ENCODE measurements at places on chromosomes 4 and X.

DNA sequence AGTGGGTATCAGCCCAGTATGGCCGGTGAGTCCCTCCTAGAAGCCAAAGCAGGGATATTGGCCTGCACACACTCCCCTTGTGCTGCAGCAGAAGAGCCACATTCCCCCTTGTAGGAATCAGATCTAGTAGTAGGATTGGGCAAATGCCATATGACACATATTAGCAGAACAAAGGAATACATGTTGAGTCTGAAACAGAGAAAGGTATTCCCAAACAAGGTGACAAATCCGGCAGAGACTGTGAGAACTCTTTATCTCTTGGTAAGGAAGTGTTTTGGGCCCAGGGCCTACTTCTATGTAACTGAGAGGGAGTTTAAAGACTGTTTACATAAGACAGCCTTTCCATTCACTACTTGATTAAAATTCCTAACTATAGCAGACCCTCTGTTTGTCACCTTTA is 1382.0 kb downstream of the FAM133A start:
- no peak for DNase-seq

DNA sequence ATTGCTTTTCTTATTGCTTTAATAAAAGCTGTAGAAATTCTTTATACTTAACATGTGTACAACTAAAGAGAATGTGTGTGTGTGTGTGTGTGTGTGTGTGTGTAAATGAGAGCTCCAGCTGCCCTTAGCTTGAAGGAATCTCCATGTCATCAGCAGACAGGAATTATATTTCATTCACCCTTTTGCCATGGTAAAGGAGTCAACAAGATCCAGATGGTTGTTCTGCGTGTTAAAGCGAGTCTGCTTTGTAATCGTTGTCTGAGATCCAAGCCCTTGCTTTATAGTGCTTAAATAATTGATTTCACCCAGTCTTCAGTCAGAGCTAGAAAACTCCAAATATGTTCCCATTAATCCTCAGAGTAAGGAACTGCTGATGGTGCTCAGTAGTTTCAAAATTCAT is 285.5 kb downstream of the PDGFC start:
- no peak for DNase-seq

GRCh38 chrX:132184871-132185270 is 34.4 kb downstream of the RAP2C start:
- no peak for DNase-seq

- no peak for DNase-seq
Observed at GRCh38 chr4:82519072-82519471, 42.7 kb downstream of the TMEM150C start.

- DNase-seq: no peak
Observed at GRCh38 chr4:153877898-153878297, 89.0 kb upstream of the SFRP2 start.

GRCh38 chrX:101163166-101163565 is 56.4 kb upstream of the DRP2 start:
- DNase-seq: no peak

GRCh38 chr4:13989501-13989900 is 362.0 kb upstream of the BOD1L1 start:
- DNase-seq: no peak

DNA sequence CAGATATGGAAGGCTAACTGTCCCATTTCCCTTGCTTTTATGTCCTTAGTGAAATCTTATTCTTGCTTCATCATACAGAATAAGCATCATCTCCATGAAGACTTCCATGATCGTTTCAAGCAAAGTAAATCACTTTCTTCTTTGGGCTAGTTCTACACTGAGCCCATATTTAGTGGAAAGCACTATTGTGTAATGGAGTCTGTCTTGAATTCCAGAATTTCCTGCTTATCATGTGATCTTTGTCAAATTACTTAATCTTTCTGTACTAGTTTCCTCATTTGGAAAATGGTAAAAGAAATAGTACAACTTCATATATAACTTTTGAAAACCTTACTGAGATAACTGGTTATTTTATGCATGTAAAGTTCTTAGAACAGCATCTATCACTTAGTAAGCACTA is 7.6 kb downstream of the ANAPC10 start:
- DNase-seq: no peak

DNA sequence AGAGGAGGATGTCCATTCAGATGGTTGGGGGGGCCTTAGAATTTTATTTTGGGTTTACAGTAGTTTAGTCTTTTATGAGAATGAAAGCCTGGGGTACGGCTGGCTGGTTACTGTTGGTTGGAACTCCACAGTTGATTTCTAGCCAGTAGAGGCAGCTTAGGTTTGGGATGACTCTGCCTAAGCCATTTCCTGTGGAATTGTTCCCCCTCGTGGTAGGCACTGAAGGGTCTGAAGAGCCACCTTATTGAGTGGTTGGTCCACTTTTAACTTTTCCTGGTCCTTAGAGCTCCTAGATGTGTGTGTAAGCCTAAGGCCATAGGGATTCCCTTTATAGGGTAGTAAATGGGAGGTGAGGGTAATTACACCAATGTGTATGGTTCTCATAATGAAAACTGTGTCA is 19.7 kb downstream of the SPIN3 start:
- no peak for DNase-seq

DNA sequence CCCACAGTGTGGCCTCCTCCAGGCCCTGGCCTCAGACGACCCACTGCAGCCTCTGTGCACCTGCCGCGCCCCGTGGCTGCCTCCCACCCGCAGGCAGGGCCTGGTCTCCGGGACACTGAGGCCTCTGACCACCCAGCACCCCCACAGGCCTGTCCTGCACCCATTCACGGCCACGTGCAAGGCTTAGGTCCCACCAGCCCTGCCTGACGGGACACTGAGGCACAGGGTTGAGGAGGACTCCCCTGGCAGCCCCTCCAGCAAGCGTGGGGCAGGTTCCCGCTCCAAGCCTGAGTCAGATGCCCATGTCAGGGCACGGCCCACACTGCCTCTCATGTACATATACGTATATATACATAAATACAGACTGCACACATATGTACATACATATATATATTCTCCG is 23.5 kb downstream of the NELFA start:
- DNase-seq: no peak

GRCh38 chrX:29587107-29587506 is 628.3 kb upstream of the MAGEB2 start:
- DNase-seq: no peak

DNA sequence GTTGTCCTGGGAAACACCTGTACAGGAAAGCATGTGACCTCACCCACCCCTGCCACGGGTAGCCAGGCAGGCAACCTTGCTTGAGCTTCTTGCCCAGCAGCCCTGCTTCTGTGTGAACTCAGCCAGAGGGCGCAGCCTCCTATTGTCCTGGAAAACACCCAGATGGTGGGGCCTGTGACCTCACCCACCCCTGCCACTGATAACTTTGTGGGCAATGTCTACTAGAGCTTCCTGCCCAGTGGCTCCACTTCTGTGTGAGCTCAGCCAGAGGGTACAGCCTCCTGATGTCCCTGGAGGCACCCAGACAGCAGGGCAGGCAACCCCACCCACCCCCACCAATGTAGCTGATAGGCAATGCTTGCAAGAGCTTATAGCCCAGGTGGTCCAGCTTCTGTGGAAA is 146.3 kb downstream of the DTHD1 start:
- no peak for DNase-seq

- DNase-seq: peak; percentile 58
Observed at GRCh38 chr4:40688446-40689095, 58.9 kb upstream of the RBM47 start.

GRCh38 chr4:157222771-157223160 is 2.2 kb downstream of the GRIA2 start:
- no peak for DNase-seq

GRCh38 chr4:163473130-163473529 is 424 bp downstream of the TKTL2 start:
- no peak for DNase-seq

- no peak for DNase-seq
Observed at GRCh38 chr4:180710628-180711337, 1532.4 kb upstream of the TENM3 start.

GRCh38 chrX:115652221-115652620 is 91.2 kb downstream of the PLS3 start:
- no peak for DNase-seq

DNA sequence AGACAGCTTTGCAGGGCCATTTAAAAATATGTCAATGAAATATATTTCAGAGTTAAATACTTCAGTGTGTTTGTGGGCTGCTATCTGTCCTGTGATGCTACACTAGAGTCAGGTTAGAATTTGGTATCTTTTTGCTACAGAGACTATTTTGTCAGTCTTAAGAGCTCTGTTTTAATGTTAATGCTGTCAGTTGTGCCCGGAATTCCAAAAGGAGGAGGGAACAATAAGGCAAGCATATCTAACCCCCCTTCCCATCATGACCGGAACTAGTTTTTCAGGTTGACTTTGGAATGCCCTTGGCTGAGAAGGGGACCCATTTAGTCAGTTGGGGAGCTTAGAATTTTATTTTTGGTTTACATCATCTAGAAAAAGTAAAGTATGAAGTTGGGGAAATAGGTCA is 34.9 kb upstream of the SLC25A4 start:
- DNase-seq: no peak

DNA sequence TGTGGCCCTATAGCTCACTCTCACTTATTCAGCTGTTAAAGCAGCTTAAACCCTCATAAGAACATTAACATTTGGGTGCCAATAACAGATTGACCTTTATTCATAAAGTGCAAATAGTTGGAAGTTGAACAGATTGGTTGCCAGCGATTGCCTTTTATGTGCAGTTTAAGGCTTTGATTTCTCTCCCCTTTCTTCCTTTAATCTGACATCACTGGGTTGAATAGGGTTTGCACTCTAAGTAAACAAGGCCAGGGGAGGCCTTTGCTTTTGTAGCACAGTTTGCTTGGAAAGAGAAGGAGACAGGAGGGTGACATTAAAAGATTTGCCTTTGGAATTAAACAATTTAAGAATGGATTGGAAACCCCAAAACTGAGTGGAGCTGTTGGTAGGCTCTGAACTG is 114.3 kb downstream of the NKX6-1 start:
- no peak for DNase-seq

DNA sequence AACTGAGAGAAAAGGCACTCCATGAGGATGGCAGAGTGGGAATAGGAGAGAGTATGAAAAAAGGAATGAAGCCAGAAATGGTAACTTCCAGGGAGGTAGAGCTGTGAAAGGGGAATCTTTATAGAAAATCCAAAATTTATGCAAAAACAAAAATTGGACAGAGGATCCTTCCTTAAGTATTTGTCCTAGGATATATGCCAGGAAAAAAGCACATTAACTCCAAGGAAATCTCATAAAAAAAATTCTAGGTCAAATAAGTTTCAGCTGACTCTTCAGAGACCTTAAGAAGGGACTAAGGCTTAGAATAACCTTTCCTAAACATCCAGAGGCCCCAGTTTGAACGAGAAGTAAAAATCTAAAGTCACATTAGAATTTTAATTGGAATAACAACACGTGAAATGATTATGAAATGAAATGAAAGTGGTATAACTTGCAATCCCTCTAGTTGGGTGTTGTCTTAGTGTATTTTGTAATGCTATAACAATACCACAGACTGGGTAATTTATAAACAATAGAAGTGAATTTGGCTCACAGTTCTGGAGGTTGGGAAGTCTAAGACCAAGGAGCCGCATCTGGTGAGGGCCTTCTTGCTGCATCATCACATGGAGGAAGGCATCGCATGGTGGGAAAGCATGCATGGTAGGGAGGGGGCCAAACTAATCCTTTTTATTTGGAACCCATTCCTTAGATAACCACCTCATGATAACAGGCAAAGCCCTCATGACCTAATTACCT is 145.4 kb upstream of the RXFP1 start:
- DNase-seq: no peak

- DNase-seq: no peak
Observed at GRCh38 chrX:21700967-21701366, 42.8 kb upstream of the KLHL34 start.

DNA sequence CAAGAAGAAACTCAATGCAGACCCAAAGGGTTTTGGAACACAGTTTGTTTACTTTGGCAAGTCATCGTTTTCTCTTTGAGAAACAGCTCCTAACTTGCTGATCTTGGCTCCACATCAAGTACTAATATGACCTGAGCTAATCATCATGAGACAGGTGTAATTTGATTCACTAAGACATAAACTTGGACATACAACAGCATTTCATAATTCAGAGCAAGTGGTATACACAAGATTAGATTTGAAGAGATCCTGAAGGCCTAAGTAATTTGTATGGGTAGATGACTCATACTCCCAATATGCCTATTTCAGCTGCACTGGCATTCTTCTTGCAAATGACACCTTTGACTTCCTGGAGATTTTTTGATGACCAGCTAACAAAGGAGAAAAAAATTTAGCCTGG is 1521.7 kb downstream of the RPA4 start:
- no peak for DNase-seq

DNA sequence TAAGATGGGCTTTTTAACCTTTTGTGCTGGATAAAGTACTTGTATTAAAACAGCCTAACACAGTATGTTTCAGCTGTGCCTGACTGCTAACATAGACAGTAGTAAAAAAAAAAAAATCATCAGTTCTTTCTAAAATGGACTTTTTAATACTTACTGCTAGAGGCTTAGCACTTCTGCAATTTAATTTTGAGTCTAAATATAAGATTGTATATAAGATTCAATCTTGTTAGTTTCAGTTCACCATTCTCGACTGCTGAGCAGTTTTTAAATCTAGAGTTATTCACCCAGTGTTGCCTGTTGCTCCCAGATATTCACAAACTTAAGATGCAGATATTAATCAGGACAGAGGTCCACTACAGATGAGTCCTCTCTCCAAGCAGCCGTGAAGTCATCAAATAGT is 6.8 kb downstream of the PLA2G12A start:
- no peak for DNase-seq

GRCh38 chrX:154815274-154815818 is 10.1 kb upstream of the MPP1 start:
- no peak for DNase-seq

DNA sequence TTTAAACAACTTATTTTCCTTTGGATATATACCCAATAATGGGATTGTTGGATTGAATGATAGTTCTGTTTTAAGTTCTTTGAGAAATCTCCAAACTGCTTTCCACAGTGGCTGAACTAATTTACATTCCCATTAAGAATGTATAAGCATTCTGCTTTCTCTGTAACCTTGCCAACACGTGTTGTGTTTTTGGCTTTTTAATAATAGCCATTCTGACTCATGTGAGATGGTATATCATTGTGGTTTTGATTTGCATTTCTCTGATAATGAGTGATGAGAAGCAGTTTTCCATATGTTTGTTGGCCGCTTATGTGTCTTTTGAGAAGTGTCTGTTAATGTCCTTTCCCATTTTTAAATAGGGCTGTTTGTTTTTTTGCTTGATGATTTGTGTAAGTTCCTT is 155.6 kb upstream of the PITX2 start:
- DNase-seq: no peak

DNA sequence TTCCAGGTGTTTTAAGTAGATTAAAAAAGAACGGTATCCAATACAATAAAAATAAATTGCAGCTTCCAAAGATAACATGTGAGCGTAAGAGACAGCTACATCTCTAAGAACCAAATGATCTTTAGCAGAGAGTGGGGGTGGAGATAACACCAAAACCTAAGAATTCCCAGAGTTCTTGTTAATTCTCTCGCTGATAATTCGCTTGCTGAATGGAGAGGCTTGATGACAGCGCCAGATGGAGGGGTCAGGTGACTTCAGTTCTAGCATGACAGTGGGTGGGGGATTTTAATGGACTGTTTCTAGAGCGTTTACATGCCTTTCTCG is 2.3 kb downstream of the CLCN4 start:
- DNase-seq: no peak

Measured in activated CD4-positive, alpha-beta T cell treated with anti-CD3 and anti-CD28 coated beads, Interleukin-2, Interleukin-4, amounts not matched to agents 100 ng/mL and 50 ng/mL, durations not matched to agents 16 hours and 8 hours (primary cell).